D721Med (cell line): ENCODE measurements at places on chromosomes 12 and 14.

DNA sequence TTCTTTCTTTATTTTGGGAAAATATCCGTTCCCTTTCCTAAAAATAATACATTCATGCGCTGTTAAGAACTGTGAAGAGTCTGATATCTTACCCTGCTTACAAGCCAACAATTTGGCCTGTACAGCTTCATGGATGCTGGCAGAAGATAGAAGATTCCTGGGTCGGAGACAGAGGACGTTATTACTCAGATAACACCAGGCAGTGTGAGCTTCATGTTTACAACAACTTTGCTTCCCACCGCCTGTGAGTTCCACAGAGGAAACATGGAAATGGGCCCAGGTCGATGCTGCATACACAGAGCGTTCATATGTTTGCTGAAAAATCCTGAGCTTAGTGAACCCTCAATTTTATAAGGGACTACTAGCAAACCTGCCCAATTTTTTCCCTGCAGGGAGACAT lies 705.6 kb upstream of the SEL1L start:
- DNase-seq = no peak

GRCh38 chr12:13383379-13383778 lies 186.9 kb downstream of the EMP1 start:
- no peak for DNase-seq

DNA sequence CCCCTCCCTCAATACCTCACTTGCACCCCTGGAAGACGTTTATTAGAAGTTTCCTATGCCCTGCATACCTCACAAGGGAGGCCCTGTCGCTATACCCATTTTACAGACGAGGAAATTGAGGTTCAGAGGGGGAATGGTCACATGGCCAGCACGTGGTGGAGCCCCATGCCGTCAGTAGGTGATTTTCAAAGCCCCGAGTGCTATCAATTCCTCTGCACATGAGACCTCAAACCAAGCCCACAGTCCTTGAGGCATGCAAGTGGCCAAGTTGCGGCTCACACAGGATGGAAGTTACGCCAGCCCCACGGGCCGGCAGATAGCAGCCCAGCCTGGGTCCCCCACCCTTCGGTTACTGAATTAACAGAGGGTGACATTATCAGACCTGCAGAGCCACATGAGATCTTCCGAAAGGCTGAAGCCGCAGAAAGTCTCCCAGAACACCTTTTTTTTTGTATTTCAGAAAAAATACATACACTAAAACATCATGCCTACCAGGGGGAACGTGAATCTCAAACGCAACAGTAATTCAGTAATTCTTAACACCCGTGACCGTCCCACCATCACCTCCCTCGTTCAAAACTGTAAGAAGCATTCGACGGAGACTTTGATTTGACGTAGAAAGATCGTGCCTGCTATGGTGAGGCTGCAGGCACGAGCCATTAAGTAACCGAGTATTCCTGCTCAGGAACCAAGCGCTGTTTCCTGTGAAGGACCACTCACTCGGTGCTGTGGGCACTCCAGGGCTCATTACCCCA lies 129.0 kb downstream of the RFLNA start:
- DNase-seq = no peak

- no peak for DNase-seq
Observed at GRCh38 chr12:110742096-110742717, 484 bp downstream of the PPP1CC start.

- no peak for DNase-seq
Observed at GRCh38 chr14:103444837-103445524, 59.8 kb downstream of the MARK3 start.

DNA sequence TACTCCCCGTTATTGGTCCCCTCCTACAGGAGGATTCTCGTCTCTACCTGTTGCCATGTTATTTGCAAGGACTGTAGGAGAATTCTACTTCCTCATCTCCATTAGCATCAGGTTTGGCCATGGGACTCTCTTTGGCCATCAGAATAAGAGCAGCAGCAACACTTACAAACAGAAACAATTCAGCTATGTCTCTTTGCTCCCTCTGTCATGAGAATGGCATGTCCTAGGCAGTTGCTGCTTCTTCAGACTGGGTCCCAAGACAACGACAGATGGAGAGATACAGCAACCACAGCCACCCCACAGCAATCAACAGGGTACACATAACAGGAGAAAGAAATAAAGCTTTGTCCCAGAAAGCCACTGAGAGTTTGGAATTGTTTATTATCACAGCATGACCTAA lies 19.7 kb downstream of the SLC41A2 start:
- no peak for DNase-seq

- no peak for DNase-seq
Observed at GRCh38 chr14:34668111-34668510, 38.2 kb upstream of the SNX6 start.

GRCh38 chr12:67469666-67470065 lies 178.9 kb upstream of the DYRK2 start:
- DNase-seq = no peak

- DNase-seq = no peak
Observed at GRCh38 chr14:105313381-105314286, 914 bp upstream of the PACS2 start.
